ENCODE measurements at places on chromosomes 16 and 17.

DNA sequence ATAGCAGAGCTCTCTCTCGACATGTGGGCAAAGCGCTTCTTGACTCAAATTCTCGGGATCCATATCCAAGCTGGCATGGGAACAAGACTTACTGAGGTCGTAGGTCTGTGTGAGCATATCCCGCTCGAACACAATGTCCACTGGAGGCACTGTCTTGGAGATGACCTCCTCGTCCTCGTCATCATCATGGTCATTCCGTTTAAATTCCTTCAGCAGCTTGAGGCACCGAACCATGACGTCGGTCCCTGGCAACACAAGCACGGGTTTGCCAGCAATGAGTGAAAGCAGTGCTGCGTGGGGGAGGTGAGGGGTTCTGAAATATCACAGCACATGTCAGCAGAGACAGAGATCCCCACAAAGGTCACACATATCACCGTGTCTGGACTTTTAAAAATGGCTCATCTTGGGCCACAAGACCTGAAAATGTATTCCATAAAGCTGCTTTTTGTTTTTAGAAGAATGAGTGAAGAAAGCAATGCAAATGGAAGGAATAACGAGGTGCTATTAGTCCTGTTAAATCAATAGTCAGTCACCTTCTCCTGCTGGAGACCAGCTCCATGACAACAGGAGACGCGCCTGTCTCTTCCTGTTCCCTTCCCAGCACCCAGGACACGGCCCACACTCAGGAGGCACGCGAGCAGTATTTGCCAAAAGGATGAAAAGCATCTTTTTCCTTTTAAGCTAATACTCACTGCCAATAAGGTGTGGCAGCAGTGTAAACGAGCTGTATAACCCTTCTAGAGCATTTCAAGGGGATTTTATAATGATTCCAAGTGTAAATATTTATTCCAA lies 37.9 kb downstream of the GTF3C1 start:
- DNase-seq: no peak

- DNase-seq: no peak
Measured at GRCh38 chr16:79517156-79517555, 83.4 kb downstream of the MAF start.

- DNase-seq: peak; percentile 95
Measured at GRCh38 chr17:50094243-50094752, 853 bp upstream of the PDK2 start.

DNA sequence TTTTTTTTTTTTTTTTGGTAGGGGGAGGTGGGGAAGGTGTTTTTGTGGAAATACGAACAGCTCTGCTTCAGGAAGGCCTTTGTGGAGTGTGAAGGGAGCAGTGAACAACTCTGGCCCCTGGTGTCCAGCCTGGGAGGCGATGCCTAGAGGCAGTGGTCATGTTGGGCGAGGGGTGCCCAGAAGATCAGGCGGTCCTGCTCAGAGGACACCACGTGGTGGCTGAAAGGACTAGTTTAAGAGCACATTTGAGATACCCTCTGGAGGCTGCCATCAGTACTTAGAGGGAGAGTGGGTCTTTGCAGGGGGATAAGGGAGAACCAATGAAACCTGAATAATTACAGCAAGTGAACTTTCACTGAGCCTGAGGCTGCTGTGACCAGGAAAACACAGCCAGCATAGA lies 40.1 kb upstream of the RHOT1 start:
- DNase-seq: no peak

- peak; percentile 56 for DNase-seq
Measured at GRCh38 chr17:49132699-49133364, at the start of gene B4GALNT2. Gene B4GALNT2, plus strand, starts transcription at chr17:49132769. Its CDS starts 24 bp downstream, at chr17:49132793.

GRCh38 chr17:31060791-31061550 lies 33.8 kb upstream of the NF1 start:
- no peak for DNase-seq

DNA sequence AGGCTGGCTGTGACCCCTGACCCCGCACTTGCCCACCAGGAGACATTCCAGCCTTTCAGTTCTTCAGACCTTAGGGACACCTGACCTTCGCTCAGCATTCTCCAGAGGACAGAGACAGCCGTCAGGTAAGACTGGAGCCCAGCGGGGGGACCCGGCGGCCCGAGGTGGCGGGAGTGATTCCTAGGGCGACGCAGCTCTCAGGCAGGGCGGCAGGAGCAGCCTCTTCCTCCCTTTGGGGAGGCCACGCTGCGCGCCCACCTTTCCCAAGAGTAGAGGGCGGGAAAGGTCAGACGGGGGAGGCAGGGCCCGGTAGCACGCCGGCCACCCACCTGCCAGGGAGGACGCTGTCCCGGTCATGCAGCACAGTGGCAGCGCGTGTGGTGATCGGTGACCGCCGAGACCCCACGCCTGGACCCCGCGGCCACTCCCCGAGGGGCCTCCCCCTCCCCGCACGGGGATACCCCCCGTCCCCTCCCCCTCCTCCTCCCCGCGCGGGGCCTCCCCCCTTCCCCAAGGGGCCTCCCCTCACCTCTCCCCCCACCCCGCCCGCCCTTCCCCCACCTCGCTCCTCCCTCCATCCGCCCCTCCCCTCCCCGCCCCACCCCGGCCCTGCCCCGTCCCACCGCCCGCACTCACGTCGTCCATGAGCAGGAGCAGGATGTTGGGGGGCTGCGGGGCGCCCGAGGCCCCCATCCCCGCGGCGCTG lies 472 bp downstream of the GALNS start:
- DNase-seq: peak; percentile 49

DNA sequence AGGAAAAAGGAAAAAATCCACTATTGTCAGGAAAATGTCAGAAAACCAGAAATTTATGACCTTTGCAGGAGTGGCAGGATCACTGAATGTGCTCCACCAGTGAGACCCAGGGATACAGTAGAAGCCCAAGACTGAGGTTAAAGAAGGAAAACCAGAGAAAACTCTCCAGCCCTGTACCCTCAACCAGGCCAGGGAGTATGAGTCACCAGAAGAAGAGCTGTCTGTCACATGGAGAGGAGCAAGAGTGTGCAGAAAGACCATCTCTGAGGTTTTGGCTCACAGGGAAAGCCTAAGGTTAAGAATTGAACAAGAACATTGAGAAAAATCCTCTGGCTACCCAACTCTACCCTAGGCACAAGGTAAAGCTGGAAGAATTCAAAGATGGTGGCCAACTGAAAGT lies 47.6 kb upstream of the MON1B start:
- DNase-seq: no peak

DNA sequence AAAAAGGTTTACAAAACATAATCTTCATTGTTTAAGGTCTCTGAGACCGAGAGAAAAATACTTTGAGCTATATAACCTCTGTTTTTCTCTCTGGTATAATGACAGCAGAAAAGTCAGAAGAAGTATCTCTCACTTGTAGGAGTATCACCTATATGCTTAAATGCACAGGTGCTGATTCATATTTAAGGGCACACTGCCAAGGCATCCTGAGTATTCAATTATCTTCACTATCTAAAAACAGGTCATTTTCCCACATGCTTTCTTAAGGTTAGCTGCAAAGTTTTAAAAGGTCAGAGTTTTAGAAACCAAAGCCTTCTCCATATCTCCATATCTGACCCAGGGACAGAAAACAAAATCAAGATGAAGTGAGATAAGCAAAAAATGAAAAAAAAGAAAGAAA lies 99.3 kb upstream of the C17orf78 start:
- no peak for DNase-seq

GRCh38 chr16:67644038-67644437 lies 906 bp upstream of the CARMIL2 start:
- no peak for DNase-seq

- no peak for DNase-seq
Measured at GRCh38 chr17:65850486-65850885, 289.0 kb upstream of the AXIN2 start.

- DNase-seq: no peak
Measured at GRCh38 chr16:12515346-12515745, 288.3 kb downstream of the CPPED1 start.

DNA sequence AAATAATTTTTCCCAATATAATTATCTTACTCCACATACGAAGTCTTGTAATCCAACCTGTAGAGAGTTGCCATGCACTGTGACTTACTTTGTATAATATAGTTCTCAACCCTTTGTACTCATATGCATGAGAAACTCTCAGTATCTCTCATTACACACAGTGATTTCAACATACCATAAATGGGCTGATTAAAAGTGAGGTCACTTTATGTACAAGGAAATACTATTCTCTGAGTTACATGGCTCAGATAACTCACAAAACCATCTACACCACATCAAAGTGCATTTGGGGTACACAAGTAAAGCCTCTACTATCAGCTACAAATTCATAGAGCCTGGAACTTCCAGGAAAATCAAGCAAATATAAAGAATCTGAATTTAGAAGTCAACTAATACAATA lies 27.9 kb downstream of the SLFN12 start:
- peak; percentile 11 for DNase-seq

GRCh38 chr17:78268951-78269905 lies 37.8 kb downstream of the TMEM235 start:
- DNase-seq: no peak

- no peak for DNase-seq
Measured at GRCh38 chr16:31350275-31351005, 4.5 kb upstream of the ITGAX start.

DNA sequence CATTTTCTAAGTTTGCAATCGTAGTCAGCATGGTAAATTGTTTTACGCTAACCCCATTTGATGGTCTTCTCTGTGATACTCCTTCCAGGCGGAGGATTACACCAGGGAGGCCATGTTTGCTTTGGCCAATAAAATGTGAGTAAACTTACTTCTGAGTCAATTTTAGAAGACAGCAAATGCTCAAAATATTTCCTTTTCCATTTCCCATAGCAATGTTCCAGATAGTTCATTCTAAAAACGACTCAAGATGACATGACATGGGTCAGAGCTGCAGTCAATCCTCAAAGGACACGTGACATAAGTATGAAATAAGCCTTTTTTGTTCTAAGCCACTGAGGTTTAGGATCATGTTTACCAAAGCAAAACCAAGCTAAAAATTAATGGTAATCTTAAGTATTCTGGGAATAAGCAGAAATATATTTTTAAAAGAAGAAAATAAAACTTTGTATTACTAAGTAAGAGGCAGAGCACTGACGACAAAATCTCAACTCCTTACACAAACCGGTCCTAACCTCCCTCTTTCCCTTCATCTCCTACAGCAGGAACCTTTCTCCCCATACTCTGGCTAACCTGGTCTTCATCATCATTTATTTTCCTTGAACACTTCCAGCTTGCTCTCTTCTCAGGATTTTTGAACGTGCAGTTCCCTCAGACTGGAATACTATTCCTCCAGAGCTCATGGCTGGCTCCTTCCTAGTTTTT lies 266.2 kb downstream of the CEP112 start:
- DNase-seq: no peak

GRCh38 chr16:74297145-74297665 lies 591 bp downstream of the PSMD7 start:
- DNase-seq: peak; percentile 59

All from stomach (tissue), 19 donors.